ENCODE measurements at places on chromosomes 7 and 10.

DNA sequence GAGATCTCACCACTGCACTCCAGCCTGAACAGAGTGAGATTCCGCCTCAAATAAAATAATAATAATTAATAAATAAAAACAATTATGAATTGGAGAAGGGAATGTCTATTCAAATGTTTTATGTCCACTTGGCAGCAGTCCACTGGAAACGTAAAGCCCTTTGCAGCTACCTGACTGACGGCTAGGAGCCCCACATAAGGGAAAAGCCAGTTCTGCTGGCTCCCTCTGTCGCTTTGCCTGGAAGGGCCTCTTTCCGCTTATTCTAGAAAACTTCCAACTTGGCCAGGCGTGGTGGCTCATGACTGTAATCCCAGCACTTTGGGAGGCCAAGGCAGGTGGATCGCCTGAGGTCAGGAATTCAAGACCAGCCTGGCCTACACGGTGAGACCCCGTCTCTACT lies 6.1 kb upstream of the TNS3 start:
- no peak for DNase-seq

- DNase-seq: no peak
Observed at GRCh38 chr10:34628174-34628796, 186.8 kb downstream of the PARD3 start.

- DNase-seq: no peak
Observed at GRCh38 chr10:72790216-72790990, 98.5 kb downstream of the MCU start.

DNA sequence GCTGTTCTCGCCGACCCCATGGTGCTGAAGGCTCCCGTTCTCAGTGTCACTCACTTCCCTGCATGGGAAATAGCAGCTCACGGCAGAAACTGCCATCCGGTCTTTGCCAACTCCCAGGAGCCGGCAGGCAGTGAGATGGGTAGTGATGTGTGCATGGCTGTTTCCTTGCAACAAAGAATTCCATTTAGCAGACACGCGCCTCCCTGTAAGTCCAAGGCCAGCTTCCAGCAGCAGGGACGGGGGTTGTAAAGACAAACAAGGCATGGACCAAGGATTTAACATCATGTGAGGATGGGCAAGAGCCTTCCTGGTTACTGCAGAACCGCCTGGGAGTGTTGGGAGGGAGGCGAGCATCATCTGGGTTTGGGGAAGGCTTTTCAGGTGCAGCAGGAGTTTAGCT lies 273.1 kb downstream of the GLRX3 start:
- no peak for DNase-seq

GRCh38 chr10:18501198-18501597 lies 150.2 kb downstream of the NSUN6 start:
- peak; percentile 4 for DNase-seq

DNA sequence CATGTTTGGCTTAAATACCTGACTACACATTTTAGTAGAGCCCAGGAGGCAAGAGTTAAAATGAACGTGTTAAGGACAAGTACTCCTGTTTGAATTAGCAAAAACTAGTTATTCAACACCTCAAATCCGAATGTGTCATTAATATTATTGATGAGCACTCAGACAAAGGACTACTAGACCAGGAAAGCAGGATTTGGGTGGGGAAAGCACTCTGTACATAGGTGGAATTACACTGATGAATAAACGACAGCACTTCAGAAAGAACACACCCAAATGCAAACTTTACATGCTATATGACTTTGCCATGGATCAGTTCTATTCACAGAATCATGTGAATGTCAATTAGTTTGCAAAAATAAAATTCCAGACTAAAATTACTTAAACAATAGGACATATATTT lies 95.1 kb upstream of the CAV2 start:
- no peak for DNase-seq

GRCh38 chr10:124614003-124614659 lies 130.0 kb downstream of the FAM53B start:
- no peak for DNase-seq

- no peak for DNase-seq
Observed at GRCh38 chr10:70784471-70784870, 706 bp downstream of the TBATA start.

DNA sequence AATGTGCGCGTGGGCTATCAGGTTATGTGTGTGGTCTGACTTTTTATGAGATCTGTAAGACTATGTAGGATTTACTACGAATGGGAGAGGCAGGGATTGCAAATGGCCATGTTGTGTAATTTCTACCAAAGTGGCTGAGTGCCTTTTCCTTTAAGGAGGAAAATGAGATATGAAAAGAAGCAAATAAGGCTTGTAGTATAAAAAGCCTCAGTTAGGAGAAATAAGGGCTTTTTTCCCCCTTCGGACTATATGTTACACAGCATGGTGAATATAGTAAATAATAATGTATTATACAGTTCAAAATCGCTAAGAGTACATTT lies 447 bp upstream of the GPAM start:
- no peak for DNase-seq

- no peak for DNase-seq
Observed at GRCh38 chr7:150357270-150357669, 11.4 kb upstream of the REPIN1 start.

GRCh38 chr7:4073052-4073451 lies 609.0 kb upstream of the FOXK1 start:
- DNase-seq: no peak

GRCh38 chr7:17299483-17299991 lies 1.1 kb downstream of the AHR start:
- DNase-seq: peak; percentile 61

DNA sequence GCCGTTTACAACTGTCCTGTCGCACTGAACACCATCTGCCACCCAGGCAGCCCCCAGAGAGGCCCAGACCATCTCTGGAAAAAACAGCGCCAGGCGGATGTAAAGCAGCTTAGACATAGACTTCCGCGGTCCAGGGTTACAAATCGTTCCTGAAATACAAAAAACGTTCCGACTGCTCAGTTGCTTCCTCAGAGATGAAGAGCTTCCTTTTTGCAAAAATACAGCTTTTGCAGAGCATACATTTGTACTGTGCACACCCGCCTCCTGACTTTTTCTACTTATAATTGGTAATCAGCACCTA lies 11.4 kb downstream of the DAGLB start:
- DNase-seq: no peak

DNA sequence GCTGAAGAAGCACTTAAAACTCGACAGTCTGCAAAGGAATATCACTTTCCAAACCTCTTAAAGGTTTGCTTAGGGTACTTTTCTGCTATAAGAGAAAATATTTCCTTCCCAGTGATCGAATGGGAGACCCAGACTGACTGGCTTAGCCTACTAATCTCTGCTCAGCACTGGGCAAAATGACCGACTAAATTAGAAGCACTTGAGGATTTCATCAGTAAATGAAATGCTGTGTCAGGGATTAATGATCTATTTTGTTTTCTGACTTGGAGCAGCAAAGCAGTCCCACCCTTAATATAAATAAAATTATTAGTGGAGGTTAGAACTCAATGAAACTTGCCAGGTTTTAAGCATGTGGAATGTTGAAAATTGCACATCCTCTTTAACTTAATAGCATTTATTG lies 411.6 kb downstream of the NEBL start:
- no peak for DNase-seq

- DNase-seq: no peak
Observed at GRCh38 chr10:97519342-97519741, 20.6 kb downstream of the UBTD1 start.

DNA sequence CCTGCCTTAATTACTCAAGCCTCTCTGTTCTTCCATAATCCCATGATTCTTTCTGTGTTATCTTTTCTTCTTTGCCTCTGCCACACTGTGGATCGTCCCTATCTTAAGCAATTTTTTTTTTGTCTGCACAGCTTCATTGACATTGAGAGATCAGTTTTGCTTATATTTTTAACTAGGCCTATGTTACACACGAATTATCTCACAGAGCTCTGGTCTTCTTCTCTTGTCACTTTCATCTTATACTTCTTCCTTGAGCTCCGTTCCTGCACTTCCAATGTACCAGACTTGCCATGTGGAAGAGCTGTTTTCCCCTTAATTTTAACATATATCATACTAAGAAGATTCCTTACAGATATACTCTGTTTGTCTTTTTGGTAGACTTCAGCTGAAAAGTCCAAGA lies 106.1 kb downstream of the MAGI2 start:
- DNase-seq: no peak

DNA sequence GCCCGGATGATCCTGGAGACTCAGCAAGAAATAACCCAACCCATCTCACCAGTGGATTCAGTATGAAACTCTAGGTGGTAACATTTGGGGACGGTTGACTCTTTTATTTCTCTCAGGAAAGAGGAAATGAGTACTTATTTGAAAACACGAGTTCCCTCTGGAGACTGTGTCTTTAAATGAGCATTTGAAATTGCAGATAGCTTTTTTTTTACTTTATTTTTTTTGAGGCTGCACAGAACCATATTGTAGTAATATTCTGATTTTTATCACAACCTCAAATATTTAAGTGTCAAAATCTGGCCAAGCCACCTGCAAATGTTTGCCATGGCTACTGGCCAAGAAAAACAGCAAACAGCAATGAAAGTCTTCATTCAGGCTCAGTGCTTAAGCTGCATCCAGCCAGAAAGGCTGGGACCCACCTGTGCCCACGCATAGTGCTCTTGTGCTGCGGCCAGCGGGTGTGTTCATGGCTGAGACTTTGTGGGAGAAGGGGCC lies 160.8 kb downstream of the CREB5 start:
- DNase-seq: peak; percentile 87

- no peak for DNase-seq
Observed at GRCh38 chr7:143958781-143959180, 4.1 kb downstream of the OR2F1 start.

GRCh38 chr7:66970310-66970709 lies 25.1 kb downstream of the SBDS start:
- no peak for DNase-seq

DNA sequence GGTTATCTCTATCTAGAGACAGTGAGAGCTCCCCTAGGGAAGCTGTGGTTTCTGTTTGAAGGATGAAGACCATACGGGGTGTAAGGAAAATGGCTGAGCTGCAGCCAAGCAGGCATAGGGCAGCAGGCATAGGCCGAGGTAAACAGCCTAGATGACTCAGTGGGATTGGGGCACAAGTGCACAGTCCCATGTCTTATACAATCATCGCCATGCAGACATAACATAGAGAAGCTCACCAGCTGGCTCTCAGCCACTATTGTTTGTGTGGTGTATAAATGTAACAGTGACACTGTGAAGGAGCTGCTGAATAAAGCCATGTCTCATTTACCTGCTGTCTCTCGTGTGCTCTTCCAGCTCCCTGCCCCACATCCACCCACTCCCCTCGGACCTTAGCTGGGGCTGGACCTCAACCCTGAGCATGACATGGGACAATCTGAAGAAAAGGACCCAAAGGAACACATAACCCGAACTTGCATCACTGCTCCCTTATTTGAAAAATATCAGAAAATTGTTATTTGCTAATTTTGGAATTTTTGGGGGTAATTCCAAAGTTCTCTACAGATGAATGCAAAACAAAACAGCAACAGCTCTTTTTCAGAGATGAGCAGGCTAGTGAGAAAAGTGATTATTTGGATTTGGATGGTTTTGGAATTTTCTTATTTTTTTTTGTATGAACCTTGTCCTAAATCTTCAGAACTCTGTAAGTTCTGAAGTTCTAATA lies 582.7 kb downstream of the REEP3 start:
- no peak for DNase-seq

GRCh38 chr7:138000081-138000701 lies 1.7 kb downstream of the CREB3L2 start:
- DNase-seq: peak; percentile 77

DNA sequence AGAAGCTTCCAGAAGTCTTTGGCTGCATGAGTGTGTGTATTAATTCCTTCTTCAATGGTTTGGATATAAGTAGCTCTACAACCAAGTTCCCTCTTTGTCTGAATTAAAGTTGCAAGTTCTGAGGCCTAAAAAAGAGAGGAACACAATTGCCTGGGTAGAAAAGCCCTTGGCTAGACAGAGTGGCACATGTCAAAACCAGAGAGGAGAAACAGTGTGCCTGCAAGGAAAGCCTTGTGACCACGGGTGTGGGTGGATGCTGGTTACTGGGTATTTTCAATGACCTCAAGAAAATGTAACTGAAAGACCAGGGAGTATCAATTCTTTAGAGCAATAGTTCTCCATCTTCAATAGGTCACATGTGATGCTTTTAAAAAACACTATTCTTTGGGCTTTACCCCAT lies 148.3 kb downstream of the SVIL start:
- DNase-seq: no peak

GRCh38 chr7:5005066-5005465 lies 40.6 kb upstream of the RBAK start:
- DNase-seq: no peak

DNA sequence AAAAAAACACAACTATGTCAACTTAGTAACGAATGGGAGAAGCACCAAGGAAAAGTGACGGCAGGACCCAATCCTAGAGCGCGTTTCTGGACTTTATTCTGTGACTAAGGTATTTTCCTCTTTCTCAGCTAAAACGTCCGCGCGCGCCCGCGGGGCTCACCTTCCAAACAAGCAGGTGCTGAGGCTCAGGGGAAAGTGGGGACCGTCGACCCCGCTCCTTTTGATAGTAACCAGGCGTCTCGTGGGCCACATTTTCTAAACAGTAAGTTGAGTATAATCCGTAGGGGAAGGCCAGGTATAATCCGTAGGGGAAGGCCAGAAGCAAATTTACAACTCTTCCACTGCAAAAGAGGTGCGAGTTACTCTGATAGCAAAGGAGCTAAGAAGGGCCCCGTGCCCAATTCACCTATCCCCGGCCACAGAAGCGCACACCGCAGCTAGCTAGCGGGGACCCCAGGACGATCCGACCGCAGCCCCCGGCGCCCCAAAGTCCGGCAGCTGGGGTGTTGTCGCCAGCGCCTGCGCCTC lies 743 bp downstream of the MKI67 start:
- no peak for DNase-seq

GRCh38 chr7:41786404-41786803 lies 83.5 kb upstream of the INHBA start:
- no peak for DNase-seq

Measured in Caki2 (cell line).